Choroid plexus epithelial cell (primary cell): ENCODE measurements at places on chromosomes 5 and 9.

- no peak for DNase-seq
These were observed 16.9 kb upstream of the ZDHHC11B start for GRCh38 chr5:801472-801871.

GRCh38 chr9:125125523-125125922, 17.8 kb downstream of the SCAI start:
- DNase-seq = no peak

GRCh38 chr5:2914981-2915484, 163.6 kb upstream of the IRX2 start:
- DNase-seq = no peak

DNA sequence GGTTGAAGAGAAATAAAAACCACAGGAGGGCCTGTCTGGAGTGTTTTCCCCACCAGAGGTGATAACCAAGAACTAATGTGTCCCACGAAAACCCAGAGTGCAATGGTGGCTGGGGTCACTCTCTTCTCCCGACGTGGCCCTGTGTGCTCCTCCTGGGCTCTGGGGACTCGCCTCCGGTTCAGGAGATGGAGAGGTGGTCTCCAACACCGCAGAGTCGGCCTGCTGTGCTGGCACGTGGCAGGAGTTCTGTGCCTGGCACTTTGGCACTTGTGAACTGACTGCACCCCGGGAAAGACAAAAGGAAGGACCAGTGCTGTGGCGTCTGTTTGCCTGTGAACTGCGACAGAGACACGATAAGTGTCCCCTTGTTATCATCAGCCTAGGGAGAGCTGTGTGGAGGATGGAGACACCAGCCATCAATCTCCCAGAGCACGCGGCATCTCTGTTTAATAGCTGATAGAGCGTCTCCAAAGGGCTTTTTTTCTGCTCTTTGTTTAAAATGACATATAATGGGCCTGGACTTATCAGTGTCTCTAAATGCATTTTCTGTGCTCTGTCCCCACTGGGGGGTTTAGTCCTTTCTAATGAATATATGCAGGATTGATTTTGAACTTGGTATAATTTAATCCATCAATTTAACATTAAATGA, 98.3 kb downstream of the MRPL36 start:
- DNase-seq = no peak

DNA sequence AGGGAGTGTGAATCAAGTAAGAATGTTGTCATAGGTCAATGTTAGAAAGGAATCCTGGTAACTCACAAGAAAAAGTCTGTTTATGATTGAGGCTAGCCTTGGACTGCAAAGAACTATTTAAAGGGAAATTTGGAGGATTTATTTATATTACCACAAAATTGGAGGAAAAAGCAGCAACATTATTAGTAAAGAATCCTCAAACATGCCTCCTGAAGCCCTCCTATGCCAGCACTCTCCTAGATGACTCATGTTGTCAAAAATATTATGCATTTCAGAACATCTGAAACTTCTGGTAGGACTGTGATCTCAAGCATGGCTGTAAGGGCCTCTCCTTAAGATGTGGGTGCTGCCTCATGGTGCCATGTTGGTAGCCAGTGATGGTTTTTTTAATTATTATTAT, 628.5 kb downstream of the CHSY3 start:
- DNase-seq = no peak

GRCh38 chr9:70924895-70925547, 196.4 kb downstream of the TRPM3 start:
- peak; percentile 92 for DNase-seq

DNA sequence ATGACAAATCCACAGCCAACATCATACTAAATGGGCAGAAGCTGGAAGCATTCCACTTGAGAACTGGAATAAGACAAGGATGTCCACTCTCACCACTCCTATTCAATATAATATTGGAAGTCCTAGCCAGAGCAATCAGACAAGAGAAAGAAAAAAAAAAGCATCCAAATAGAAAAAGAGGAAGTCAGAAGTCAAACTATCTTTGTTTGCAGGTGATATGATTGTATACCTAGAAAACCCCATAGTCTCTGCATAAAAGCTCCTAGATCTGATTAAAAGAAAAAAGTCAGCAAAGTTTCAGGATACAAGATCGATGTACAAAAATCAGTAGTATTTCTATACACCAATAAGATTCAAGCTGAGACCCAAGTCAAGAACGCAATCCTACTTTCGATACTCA, 66.1 kb downstream of the OSMR start:
- DNase-seq = no peak

DNA sequence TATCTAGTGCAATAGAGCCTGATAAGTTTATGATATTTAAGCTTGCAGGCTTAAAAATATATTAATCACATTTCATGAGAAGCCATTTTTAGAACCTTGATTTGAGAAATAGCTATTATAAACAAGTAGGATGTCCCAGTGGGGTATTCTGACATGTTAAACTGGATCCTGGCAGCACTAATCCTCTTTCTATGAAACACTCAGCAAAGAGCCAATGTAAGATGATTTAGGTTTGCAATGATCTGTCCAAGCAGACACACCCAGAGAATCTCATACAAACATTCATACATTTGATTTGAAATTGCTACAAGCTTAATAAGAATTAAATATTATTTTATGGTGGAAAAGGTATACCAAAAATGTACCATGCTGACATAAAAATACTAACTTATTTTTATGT, 86.5 kb downstream of the ERP44 start:
- no peak for DNase-seq

DNA sequence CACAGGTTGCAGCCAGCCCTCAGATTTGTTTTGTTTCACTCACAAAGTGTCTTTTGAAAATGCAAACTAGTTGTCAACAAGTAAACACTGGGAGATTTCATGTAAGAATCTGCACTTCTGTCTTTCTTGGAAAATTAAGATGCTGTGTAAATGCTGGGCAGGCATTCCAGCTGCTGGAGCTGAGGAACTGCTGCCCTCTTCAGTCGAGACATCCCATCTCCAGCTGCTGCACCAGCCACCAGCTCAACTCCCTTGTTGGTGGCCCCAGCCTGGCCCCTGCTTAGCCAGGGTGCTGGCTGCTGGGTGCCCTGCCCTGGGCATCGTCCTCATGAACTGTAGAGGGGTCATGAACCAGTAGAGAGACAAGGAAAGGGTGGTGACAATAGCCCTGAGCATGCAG, 33.1 kb upstream of the AFAP1L1 start:
- DNase-seq = peak; percentile 55

DNA sequence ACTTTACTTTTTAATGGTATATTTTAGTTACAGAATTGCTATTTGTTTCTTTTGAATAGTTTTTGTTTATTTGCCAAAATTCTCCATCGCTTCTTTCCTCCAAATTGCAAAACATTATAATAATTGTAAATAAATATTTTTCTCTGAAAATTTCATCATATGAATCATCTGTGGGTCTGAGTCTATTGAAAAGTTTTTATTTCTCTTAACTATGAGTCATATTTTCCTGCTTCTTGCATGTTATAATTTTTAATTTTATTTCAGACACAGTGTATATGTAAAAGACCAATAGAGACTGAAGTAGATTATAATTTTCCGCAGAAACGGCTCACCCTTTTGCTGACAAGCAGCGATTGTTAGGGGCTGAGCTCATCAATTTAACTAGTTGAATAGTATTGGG, 279.1 kb upstream of the IL12B start:
- peak; percentile 15 for DNase-seq

- DNase-seq = no peak
These were observed 252.8 kb downstream of the FBXL17 start for GRCh38 chr5:108129129-108129528.

- no peak for DNase-seq
These were observed 62.3 kb downstream of the ACER2 start for GRCh38 chr9:19470981-19471650.

DNA sequence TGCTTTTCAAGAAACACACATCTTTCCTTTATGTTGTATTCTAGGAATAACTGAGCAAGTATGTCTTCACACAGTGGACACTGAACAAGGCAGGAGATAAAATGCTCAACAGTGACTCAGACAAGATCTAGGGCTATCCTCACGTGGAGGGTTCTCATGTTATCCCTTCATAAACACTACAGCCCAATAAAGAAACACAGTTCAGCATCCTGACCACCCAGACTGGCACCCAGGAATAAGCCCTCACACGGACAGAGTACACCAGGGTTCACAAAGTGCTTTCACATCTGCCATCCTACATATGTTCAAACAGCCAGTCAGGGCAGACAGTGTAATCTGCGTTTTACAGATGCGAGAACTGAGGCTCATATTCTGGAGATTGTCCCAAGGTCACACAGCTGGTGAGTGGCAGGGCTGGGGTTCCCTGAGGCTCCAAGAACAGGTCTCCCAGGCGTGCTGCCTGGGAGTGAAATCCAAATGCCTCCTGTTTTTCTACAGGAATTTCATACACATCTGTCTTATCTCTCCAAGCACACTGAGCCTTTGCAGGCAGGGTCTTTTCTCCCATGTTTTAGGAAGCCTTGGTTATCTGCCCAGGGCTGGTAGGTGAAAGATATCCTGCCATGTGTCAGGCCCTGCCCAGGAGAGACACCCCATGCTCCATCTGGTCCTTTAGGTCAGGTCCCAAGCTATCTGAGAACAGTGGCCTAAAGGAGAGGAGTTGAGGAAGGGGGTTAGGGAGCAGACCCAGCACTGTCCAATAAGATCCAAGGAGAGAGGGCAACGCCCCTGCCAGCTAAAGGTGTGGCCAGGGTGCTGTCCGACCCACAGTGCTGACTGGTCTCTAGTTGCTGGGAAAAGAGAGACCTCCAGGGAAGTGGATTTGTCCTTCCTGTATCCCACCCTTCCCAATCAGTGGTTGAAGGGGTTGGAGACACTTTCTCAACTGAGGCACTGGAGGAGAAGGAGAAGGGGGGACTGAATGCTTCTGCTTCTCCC, 47.9 kb upstream of the XPA start:
- DNase-seq = no peak

GRCh38 chr9:89006996-89007967, 16.0 kb downstream of the S1PR3 start:
- no peak for DNase-seq

DNA sequence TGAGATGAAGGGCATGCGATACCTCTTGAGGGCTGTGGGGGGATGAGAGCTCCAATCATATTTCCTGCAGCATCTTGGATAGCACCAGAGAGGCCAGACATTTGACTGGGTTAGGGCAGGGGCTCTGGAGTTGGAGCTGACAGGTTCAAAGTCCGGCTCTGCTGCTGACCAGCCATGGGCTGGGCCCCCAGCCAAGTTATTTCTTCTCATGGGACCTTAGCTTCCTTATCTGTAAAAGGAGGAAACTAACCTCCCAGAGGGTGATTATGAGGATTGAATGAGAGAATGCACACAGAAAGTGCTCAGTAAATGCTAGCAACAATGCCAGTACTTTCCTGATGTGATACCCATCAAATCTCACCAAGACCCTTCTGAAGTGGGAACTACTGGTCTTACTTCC, 65.2 kb upstream of the SLC25A51 start:
- peak; percentile 80 for DNase-seq

DNA sequence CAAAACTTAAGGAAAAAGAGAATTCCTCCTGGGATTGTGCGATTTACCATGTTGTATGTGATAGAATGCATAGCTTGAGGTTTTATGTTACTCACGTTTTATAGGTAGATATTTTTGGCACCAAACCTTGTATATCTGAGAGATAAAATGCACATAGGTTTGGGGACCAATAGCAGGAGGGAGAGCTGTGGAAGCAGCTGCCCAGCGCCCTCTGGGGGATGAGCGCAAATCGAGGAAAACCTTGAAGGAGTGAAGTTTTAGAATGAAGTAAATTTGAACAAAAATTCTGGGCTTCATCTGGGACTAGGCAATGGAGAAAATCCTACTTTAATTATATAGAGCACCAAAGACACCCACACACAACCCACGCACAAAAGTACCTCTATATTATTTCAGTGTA, 197.0 kb downstream of the ADCY2 start:
- no peak for DNase-seq

DNA sequence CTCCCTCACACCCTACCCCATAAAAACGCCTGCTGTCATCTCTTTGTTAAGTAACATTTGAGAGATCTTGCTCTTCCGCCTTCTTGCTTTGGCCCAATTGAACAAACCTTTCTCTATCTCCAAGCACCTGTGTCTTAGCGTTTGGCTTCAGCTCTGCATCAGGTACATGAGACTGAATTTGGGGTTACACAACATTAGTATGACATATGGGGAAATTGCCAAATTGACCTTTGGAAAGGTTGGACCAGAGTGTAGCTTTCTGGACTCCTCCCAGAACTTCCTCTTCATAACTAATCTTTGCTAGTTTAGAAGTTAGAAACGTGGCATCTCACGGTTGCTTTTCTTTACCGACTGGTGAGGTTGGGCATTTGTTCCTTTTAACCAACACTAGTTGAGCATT, 3.5 kb upstream of the EXOSC3 start:
- no peak for DNase-seq

DNA sequence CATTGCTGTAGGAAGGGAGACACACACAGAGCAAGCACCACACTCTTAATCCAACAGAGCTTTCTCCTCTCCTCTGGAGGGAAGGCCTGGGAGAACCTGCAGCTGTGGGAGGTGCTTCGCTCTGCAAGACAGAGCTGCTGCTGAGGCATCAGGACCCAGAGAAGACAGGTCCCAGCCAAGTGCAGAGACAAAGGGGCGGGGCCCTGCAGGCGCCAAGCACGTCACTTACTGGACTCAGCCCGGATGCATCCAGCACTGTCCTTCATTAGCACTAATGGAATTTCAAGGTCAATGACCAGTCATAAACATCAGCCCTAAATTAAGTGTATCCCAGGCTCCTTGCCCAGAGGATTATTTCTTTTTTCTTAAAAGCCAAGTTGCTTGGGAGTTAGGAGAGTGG, 337.1 kb upstream of the PANK3 start:
- DNase-seq = no peak

DNA sequence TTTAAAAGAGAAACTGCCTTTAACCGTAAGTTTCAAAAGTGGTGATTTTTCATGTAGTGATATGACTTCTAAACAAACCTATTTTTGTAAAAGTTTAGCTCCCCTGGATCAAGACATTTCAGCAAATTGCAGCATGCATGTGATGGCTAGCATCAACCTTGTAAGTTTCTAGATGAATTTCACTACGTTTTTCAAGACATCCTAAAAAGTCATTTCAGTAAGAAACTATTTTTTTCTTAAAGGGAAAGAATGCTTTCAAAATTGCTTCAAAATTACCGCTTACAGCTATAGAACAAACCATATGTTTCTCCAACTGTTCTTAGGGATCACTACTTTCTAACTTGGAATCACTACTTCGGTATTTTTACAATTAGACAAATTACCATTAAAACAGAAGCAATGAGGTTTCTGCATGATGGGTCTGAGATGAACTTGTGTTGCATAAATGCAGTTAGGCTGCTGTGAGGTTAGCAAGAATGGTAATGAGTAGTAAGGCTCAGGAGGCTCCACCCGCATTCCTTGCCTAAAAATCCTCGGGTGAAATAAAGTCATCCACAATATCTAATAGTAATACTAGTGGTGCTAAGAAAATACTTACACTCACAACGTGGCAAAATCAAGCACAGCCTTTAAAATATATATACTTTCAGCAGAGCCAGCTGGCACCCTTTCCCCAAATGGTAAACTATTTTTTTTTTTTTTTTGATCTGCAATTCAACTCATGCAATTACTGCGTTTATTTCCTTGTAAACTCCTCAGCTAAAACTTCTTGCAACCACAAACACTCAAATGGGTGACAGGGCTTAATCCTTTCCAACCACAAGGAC, 53.8 kb downstream of the CDC14B start:
- DNase-seq = peak; percentile 57
